ENCODE measurements at places on chromosomes 7 and 10. TPM values are rescaled to one million over a fixed set of nuclear protein-coding genes. Genes with fewer than 3 reads are reported as not detected.

DNA sequence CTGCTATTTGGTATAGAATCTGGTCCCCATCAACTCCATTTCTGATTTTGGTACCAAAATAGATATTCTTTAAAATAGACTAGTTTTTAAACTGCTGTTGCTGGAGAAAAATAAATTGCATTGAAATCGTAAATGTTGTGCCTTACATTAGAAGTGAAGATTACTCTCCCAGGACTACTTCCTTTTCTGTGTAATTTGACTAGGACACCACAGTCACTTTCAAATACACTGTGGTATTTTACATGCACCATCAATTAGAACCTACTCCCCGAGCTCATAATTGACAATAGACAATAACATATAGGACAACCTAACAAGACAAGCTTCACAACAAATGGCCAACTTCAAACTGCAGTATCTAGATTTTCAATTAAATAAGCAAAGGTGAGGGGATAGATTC, 211.5 kb downstream of the DGKB start:
- no peak for DNase-seq

Gene CLRN3
- total RNA-seq: not detected

Gene COL26A1
- total RNA-seq: 0.24 TPM

Gene TLL2
- total RNA-seq: 0.15 TPM

DNA sequence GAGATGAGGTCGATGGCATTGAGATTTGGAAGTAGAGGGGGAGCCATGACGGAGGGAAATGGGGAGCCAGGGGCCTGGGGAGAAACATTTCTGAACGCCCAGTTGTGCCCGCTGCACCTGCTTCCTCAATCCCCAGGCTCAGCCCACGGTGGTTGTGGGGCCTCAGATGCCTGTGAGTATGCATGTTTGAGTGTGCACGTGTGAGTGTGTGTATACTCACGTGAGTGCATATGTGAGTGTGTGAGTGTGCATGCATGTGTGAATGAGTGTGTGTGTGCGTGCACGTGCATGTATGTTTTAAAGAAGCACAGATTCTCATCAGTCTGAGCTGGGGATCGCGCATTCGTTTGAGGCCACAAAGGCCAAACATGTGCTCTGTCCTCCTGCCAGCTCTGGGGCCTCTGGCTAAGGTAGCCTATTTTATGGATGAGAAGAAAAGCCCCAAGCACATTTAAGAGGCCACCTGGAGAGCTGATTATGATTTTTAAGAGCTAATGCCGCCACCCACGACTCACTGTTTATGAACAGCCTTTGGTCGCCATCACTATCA, 154.8 kb downstream of the ARHGAP12 start:
- DNase-seq: no peak

Gene TMUB1
- total RNA-seq: 42.2 TPM

DNA sequence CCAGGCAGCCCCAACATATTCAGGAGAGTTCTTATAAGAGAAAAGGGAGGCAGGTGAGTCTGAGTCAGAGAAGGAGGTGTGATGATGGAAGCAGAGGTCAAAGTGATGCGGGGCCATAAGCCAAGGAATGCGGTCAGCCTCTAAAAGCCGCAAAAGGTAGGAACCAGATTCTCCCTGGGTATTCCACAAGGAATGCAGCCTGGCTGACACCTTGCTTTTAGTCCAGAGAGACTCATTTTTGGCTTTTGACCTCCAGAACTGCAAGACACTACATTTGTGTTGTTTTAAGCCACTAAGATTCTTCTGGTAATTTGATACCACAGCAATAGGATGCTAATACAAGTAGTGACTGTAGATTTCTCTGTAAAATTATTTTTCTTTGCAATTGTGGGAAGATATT, 151.5 kb upstream of the EEPD1 start:
- no peak for DNase-seq

DNA sequence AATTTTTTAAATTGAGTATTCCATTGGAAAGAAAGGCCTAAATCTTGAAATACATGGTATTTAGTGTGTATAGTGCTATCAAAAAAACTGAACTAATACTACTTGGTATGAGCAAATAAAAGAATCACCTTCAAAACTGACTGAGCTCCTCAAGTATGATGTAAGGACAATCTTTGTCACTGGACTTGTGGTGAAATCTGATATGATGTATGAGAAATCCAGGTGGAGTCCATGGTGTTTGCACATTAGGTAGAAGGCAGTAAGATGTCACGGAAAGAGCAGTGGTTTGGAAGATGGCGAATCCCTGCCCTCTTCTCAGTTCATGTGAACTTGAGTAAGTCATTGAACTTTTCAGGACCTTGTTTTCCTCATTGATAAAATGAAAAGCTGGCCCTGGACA, 62.1 kb upstream of the COL1A2 start:
- DNase-seq: no peak

DNA sequence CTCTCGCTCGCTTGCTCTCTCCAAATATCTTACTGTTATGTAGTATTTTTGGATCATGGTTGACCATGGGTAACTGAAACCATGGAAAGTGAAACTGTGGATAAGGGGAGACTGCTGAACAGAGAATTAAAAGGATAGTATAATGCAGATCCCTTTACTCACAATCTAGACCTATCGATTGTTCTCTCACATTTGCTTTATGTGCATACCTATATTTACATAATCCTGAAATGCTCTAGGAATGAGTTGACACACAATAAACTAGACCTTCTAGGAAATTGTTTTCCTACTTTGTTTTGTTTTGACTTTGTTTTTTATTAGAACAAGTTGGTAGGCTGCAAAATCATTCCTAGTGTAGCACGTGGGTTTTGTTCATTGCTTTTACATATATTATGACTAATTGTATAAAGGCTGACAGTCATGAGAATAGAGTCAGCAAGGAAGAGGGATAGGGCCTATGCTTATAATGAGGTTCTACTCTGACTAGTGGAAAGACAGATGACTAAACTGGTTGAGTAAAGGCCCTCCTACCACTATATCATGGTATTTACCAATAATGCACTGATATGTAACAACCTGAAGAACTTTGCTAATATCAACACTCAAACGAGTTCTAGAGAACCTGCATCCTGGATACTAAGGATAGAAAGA, 175.3 kb upstream of the TARP start:
- DNase-seq: no peak

- DNase-seq: no peak
Measured at GRCh38 chr7:83835424-83835823, 186.5 kb upstream of the SEMA3E start.

GRCh38 chr10:78069151-78069550, 35.5 kb downstream of the RPS24 start:
- no peak for DNase-seq

GRCh38 chr10:3068201-3068967, 1.0 kb downstream of the PFKP start:
- peak; percentile 50 for DNase-seq

DNA sequence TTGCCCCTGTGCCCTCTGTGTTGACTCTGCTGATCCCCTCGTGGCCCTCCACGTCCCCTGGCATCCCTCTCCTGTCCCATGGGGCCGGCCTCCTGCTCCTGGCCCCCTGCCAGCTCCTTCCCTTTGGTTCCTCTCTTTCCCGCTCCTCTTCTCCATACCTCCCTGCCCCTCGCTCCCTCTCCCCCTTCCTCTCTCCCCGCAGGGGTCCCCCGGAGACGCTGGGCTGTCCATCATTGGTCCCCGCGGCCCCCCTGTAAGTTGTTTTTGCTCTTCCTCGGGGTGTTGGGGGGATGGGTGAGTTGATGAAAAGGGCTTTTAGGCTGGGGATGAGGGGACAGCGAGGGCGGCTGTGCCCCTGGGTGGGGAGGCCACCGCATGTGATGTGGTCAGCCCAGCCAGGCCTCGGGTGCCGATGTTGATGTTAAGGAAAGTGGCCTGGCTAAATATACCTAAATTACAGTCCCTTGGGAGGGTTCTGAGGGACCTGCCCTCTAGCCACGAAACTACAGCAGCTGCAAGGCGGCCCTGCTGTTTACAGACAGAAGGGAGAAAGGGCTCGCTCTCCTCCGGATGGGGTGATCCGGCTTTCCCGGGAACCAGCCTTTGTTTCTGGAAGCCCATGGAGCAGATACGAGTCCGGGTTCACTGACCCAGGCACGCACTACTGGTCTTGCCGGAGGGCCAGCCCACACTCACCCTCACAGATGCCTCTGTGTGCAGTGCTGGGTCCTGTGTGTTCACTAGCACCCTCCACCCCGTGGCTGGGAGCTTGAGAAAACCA, 78.8 kb downstream of the COL13A1 start:
- DNase-seq: no peak

GRCh38 chr7:134431815-134432214, 27.1 kb downstream of the AKR1B1 start:
- no peak for DNase-seq

Gene HEPACAM2
- not detected for total RNA-seq

- no peak for DNase-seq
Measured at GRCh38 chr7:151804756-151805155, 72.2 kb downstream of the PRKAG2 start.

Gene PLCE1
- total RNA-seq: 0.03 TPM

DNA sequence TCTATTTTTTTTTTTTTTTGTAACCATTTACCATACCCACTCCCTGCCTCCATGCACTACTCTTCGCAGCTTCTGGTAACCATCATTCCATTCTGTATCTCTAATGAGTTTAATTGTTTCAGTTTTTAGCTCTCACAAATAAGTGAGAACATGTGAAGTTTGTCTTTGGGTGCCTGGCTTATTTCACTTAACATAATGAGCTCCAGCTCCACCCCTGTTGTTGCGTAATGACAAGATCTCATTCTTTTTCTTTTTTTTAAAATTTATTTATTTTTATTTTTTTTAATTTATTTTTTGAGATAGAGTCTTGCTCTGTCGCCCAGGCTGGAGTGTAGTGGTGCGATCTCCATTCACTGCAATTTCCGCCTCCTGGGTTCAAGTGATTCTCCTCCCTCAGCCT, 142.3 kb upstream of the PCLO start:
- DNase-seq: no peak

DNA sequence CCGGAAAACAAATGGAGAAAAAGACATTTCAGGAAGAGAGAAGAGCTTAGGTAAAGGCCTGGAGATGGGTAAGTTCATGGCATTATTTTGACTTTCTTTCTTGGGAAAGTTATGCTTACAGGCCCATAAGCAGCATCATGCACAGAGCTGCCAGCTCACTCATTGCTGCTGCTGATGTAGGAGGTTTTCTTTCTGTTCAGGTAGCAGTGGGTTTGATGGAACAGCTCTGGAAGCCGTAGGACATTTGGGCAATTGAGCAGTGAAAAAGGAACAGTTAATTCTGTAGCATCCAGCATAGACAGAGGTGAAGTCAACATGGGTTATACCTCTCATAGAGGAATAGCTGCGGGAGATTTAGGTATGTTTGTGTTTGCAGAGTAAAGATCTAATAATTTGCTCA, 3.3 kb downstream of the CHN2 start:
- no peak for DNase-seq

Gene ARL5B
- total RNA-seq: 13.9 TPM

Gene HACD1
- total RNA-seq: 1.6 TPM

Gene PRKAG2
- 74.4 TPM for total RNA-seq

Gene TRPV6
- total RNA-seq: not detected

DNA sequence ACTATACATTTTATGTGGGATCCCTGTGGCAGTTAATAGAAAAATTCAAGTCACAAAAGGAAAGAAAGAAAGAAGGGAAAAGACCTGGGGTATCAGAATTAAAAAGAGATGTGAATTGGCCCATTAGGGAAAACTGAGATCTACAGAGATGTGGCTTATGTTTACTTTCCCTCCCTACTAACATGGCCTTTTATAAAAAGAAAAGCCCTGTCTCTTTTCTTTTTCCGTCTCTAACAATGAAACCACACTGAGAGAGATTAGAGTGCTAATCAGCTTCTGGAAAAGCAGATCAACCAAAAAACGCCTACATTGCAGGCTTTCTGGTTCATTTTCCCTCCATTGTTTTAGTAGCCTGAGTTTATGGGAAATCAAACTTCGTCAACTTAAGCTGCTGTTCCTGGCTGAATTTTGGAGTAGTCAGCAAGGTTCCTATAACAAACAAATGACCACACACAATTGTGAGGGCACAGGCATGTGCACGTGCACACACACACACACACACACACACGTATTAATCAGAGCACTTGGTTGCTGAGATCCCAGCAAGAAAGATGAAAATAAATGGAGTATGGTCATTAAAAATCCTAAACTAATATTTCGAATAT, 235.1 kb downstream of the SORCS1 start:
- no peak for DNase-seq

Gene PRTFDC1
- total RNA-seq: 0.51 TPM

Gene NAT16
- total RNA-seq: not detected

Gene PBLD
- total RNA-seq: 3.5 TPM

DNA sequence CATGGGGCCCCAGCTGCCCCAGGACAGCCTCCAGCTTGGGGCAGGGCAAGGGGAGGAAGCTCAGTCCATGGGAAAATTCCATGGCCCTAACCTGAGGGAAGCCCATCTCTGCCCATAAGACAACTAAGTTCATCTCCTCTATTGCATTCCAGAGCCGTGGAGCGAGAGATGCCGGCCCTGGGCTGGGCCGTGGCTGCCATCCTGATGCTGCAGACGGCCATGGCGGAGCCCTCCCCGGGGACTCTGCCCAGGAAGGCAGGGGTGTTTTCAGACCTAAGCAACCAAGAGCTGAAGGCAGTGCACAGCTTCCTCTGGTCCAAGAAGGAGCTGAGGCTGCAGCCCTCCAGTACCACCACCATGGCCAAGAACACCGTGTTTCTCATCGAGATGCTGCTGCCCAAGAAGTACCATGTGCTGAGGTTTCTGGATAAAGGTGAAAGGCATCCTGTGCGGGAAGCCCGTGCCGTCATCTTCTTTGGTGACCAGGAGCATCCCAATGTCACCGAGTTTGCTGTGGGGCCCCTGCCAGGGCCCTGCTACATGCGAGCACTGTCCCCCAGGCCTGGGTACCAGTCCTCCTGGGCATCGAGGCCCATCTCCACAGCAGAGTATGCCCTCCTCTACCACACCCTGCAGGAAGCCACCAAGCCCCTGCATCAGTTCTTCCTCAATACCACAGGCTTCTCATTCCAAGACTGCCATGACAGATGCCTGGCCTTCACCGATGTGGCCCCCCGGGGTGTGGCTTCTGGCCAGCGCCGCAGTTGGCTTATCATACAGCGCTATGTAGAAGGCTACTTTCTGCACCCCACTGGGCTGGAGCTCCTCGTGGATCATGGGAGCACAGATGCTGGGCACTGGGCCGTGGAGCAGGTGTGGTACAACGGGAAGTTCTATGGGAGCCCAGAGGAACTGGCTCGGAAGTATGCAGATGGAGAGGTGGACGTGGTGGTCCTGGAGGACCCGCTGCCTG, 4.3 kb downstream of the AOC1 start:
- DNase-seq: no peak

- DNase-seq: no peak
Measured at GRCh38 chr7:5690931-5691473, 90.5 kb downstream of the RNF216 start.

Gene UNCX
- not detected for total RNA-seq

GRCh38 chr10:9869205-9869604, 1148.5 kb upstream of the CELF2 start:
- DNase-seq: no peak

DNA sequence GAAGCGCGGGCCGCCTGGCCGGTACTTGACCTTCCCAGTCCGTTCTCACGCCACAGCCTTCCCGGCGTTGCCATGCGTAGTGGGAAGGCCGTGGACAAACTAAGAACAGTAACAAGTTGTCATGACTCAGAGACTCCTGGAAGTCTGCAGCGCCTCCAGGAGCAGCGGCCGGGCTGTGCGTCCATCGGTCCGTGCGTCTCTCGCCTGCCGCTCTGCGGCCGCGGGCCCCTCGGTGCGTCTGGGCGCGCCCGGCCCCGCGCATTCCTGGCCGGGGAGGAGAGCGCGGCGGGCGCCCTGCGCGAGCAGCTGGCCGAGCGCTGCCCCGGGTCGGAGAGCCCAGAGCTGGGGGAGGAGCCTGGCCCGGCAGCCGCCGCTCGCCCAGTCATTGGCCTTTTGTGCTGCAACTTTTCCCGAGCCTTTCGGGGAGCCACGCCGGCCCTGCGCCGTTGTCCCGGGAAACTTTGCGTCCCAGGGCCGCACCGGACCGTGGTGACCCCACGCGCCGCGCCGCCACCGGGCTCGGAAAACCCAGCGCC, 123.7 kb downstream of the TACC2 start:
- DNase-seq: no peak

All from naive thymus-derived CD4-positive, alpha-beta T cell (primary cell).